Left kidney (tissue), 8 donors: ENCODE measurements at places on chromosomes 16 and 17.

GRCh38 chr16:2804728-2805127, 6.5 kb downstream of the PRSS41 start:
- no peak for DNase-seq

GRCh38 chr17:56230660-56231059, 77.4 kb downstream of the ANKFN1 start:
- DNase-seq, result no peak

GRCh38 chr17:76793775-76794174, 55.9 kb downstream of the MFSD11 start:
- no peak for DNase-seq

DNA sequence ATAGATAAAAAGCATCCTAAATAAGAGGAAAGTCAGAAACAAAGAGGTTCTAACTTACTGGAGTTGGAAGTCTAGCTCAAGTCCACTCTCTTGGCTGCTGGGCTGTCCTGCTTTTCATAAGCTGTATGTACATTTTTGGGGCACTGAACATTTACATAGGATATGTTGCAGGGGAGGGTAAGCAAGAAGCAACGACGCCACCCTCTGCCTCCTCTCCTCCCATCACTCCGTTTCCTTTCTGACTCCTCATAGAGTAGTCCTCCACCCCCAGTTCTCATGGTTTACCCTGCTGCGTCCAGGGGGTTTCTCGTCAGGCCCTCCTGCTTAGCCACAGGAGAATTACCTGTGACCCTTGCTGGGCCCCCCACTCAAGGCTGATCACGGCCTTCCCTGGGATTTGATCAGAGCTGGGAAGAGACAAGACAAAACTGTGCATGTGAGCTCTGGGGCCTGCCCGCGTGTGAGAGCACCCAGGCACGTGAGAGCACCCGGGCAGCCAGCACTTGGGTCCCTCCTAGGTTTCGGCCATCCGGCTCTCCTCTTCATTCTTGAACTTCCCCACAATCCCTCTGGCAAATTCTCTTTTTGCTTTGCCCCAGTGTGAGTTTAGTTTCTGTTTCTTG, 37.1 kb downstream of the TMEM11 start:
- no peak for DNase-seq

DNA sequence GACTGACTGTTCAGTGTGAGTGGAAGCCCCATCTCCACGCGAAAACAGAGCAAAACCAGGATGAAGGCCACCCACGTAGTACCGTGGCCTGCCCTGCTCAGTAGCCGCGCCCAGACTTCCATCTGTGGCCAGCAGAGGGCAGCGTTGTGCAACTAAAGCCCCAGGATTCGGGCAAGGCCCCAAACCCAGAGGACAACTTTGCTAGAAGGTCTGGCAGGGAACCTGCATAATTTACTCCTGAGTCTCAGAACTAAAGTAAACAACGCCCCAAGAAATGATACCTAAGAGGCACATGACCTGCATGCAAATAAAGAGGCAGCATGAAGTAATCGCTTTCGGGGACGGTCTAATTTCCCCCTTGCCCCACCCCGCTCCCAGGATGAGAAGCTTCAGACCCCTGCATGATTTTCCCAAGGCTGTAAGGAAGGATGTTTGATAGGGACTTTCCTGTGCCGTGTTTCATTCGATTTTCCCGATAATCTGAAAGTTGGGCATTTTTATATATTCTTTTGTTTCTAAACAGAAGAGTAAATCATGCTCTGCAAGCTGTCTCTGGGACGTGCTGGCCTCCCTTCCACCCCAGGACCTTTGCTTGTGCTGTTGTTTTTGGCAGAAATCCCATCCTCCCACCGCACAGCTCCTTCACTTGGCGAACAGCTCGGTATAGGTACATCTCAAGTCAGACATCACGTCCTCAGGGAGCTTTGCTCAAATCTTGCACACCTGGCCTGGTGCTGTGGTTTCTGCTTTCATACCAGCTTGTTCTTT, 18.6 kb downstream of the HSBP1 start:
- peak; percentile 59 for DNase-seq
